Stimulated activated CD4-positive, alpha-beta T cell treated with anti-CD3 and anti-CD28 coated beads, Interleukin-4, amount 100 ng/mL, for 4 hours (primary cell): ENCODE measurements at places on chromosomes 12 and 14.

DNA sequence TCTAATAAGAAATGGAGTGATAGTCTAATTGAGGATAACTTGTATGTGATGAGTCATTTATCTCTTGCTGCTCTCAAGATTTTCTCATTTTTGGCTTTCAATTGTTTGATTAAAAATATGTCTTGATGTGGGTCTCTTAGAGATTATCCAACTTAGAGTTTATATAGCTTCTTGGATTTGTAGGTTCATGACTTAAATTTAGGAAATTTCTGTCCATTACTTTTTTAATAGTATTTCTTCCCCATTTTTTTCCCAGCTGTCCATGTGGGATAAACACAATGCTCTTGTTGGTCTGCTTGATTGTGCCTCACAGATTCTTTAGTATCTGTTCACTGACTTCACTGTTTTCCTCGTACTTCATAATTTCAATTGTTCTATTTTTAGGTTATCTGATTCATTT is 7.5 kb downstream of the OR6C65 start:
- no peak for DNase-seq

GRCh38 chr12:124391340-124392261 is 96.7 kb downstream of the RFLNA start:
- peak; percentile 58 for DNase-seq

- no peak for DNase-seq
These were observed 5.4 kb upstream of the GPR84 start for GRCh38 chr12:54369597-54370131.

GRCh38 chr14:57485635-57486034 is 8.0 kb downstream of the CCDC198 start:
- DNase-seq: no peak

DNA sequence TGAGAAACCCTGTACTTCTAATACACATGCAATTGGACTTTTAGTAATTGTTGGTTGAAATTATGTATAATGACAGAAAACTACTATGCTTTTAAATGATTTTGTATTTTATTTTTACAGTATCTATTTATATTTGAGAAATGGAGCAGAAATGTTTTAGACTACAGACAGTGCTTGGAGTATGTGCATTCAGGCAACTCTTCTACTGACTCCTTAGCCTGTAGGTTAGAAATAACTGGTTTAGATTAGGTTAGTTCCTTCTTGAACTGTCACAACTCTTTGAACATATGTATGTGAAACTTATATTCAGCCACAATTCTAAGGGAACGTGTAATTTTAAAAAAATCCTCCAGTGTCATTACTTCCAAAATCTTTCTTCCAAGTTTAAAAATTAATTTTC is 1.7 kb downstream of the FGFR1OP2 start:
- no peak for DNase-seq

- DNase-seq: no peak
These were observed 2.6 kb upstream of the ACACB start for GRCh38 chr12:109113661-109114321.

DNA sequence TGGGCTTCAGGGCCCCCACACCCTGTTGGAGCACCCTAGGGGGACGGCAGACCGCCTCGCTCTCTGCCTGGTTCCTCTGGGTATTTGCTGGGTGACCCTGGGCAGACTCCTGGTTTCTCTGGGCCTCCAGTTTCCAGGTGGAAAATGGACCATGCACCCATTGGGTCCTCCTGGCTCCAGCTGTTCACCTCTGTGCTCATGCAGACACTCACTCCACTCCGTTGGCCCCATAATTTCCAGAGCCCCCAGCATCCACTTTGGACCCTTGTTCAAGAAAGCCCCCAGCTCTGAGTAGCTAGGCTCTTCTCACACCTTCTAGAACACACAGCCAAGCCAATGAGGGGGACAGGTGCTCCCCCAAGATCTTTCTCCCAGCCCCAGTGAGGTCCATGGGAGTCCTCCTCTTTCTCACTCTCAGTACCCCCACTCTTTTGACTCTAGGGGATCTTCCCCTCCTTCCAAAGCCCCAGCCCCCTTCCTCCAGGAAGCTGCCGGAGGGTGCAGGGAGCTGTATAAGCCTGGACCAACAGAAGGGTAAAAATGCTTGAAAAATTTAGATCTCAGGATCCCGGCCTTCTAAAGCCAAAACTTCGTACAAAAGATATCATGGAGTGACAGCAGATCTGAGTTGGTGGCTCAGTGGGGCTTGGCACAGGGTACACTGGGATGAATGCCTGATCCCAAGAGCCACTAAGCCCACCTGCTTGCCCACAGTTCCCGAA is 174.8 kb upstream of the RTL1 start:
- no peak for DNase-seq

DNA sequence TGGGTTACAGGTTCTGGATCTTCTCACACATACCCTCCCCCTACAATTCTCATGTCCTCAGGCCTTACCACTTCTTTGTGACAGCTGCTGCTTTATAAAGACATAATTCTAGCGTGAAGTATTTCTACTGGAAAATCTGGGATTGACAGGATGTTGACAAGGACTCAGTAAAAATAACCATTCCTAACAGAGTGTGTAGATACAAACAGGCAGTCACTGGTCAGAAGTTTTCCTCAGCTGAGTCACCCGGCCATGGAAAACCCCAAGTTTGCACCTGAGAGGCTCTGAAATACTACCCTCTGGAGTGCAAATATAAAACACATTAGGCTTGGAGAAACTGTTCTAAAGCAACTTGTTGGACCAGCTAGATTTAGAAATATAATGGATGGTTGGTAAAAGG is 54.4 kb downstream of the SPPL3 start:
- DNase-seq: no peak
